Activated T-cell treated with anti-CD3 and anti-CD28 coated beads, Interleukin-2, amount 50 U/mL, for 72 hours (primary cell): ENCODE measurements at places on chromosomes 2 and 18.

DNA sequence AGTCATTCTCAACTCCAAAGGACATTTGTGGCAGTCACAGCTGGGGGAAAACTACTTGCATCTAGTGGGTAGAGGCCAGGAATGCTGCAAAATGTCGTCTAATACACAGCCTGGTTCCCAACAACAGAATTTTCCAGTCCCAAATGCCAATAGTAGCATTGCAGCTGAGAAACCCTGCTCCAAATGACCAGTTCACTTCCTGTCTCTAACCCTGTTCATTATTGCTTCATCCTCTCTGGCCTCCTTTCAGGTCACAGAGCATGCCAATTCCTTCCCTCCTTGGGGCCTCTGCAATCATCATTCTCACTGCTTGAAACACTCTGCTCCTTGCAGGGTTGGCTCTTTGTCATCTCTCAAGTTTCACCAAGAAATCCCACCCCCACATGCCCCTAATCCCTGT lies 139.1 kb downstream of the IRS1 start:
- no peak for DNase-seq

- no peak for DNase-seq
Measured at GRCh38 chr2:159129269-159129668, 157.2 kb downstream of the WDSUB1 start.

- peak; percentile 57 for DNase-seq
Measured at GRCh38 chr2:200735061-200735460, 76.6 kb upstream of the BZW1 start.

DNA sequence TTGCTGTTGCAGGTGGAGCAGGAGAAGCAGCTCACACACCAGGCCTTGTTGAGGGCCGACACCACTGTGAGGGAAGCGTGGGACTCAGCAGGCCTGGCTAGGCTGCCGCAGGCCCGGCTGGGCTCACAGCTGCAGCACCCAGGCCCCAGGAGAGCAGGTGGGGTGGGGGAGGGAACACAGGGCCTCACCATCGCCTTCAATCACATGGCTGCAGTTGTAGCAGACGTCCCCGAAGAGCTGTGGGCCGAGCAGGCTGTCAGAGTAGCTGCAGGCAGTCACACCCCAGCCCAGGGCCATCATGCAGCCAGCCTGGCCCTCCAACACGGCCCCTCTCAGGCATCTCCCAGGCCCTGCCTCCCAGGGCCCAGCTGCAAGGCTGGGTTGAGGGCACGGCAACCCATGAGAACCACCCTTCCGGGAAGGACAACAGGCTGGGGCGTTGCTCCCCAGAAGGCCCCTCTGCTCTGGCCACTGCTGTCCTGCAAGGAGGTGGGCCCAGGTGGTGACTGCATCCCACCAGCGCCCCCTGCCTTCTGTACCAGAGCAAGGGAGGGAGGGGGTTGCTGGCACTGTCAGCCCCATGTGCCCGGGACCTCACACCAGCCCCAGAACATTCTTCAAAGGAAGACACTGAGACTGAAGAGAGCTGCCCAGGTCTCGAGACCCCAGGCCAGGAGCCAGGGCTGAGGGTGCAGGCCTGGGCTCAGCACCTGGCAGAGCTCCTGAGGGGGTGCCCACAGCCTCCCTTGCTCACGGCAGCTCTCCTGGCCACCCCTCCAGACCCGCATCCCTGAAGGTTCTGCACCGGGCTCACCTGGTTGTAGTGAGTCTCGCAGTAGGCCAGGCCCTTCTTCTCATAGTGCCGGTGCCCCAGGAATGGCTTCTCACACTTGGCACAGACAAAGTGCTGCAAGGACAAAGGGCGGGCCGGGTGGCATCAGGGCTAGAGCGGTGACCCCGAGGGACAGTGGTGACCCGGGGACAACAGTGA lies 5.6 kb upstream of the GPR17 start:
- peak; percentile 67 for DNase-seq

GRCh38 chr2:121454549-121455090 lies 76.1 kb upstream of the RNU4ATAC start:
- DNase-seq, result no peak

DNA sequence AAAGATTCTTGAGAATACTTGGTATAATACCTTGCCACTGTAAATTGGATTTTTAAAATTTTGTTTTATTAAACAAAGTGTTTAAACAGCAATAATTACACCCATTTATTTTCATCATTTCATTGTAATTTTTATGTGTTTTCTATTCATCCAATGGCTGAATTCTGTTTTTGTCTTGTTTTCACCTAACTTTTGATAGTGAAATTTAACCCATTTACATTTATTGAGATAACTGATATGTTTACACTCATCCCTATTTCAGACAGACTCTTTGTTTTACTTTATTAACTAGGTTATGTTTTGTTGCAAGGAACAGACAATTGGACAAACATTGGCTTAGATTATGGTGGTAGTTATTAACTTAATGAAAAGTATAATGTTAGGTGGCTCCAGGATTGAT lies 113.1 kb upstream of the REG3A start:
- DNase-seq, result no peak

- DNase-seq, result no peak
Measured at GRCh38 chr2:169583518-169583917, 633 bp upstream of the PPIG start.

- no peak for DNase-seq
Measured at GRCh38 chr18:3037423-3037915, 24.5 kb upstream of the LPIN2 start.

GRCh38 chr2:18500333-18500732 lies 60.1 kb downstream of the RDH14 start:
- DNase-seq, result no peak
